ENCODE measurements at places on chromosomes 1 and 21. TPM values are rescaled to one million over a fixed set of nuclear protein-coding genes. Genes with fewer than 3 reads are reported as not detected.

DNA sequence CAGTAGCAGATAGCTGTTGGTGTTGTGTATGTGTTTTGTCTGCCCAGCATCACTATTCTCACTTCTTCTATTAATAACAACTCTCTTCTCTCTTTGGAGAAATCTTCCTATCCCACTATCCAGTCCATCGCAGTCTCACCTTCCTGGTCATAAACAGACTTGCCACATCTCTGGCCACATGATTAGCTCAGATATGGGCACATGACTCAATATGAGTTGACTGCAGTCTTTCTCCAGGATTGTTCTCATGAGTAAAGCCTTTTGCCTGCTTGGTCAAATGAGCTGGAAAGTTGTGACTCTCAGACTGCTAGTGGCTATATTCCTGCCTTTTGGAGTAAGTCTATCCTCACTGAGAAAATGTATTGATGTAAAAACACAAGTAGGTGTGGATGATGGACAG is 32.9 kb upstream of the TADA1 start:
- no peak for DNase-seq
- no peaks in the 10 kb centered on the region for H3K27me3 ChIP-seq
- no peaks in the 10 kb centered on the region for H3K4me1 ChIP-seq
- no peak overlapping the region for H3K27ac ChIP-seq

DNA sequence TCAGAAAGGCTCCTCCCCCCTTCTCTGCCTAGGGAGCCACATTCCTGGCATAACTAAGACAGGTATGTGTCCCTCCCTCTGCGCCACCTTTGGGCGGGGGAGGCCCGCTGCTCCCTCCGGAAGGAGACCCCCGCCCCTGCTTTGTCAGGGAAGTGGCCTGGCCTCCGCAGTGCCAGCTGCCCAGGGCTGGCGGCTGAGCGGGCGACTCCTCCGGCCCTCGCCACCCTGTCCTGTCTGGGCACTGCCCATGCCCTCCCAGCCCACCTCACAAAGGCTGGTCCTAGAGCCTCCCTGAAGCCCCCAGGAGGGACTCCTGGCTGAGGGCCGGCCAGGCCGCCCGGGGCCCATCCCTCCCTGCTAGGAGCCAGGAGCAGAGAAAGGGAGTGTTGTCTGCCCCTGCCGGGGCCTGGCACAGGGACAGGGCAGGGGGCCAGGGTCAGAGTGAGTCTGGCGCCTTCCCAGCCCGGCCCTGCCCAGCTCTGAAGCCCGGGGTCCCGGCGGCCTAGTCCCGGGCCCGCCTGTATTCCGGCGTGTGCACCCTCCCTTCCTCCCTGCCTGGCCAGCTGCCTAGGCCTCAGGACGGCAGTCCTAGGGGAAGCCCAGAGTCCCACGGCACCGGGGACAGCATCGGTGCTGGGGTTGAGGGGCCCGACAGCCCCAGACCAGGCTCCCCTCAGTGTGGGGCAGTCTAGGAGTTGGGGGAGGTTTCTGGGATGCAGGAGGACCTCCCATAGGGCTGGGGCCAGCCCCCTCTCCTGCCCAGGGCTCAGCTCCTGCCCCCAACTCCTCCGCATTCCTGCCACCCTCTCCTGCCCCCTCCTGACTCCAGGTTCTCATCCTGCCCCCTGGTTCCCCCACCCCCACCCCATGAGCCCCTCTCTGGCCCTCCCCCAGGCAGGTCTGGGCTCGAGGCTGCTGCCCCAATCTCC is 5.1 kb downstream of the AGRN start:
- no peak overlapping the region for H3K4me3 ChIP-seq
- peaks cover 23% of the 10 kb centered on the region for H3K36me3 ChIP-seq
- H3K27ac ChIP-seq, result no peak overlapping the region
- H3K27me3 ChIP-seq, result no peaks in the 10 kb centered on the region
- H3K4me1 ChIP-seq, result peaks cover 4% of the 10 kb centered on the region
- DNase-seq, result peak; percentile 87

SUCO gene
- 37.7 TPM for total RNA-seq

GRCh38 chr1:172670316-172670715 is 11.4 kb downstream of the FASLG start:
- no peaks in the 10 kb centered on the region for H3K4me1 ChIP-seq
- DNase-seq, result no peak
- H3K4me3 ChIP-seq, result no peak overlapping the region
- H3K36me3 ChIP-seq, result no peaks in the 10 kb centered on the region
- H3K27ac ChIP-seq, result no peak overlapping the region

CHI3L1 gene
- not detected for total RNA-seq

DNA sequence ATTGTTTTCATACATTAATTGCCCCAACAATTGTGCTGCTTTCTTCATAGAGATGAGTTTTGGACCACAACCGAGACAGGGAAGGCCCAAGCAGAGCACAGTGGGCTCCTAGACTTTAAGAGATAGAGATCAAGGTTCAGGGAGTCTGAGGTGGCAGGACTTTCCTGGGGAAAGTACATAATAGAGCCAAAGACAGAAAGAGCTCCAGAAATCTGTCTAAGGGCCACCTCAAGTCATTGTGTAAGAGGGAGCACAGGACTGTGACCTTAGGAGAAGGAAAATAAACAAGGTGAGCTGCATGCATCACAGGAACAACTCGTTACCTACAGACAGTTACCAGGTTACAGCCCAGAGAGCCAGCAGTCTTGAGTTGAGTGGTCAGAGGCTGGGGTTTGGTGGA is 41.3 kb upstream of the CR2 start:
- no peak for DNase-seq
- H3K27ac ChIP-seq, result no peak overlapping the region
- no peak overlapping the region for H3K4me3 ChIP-seq
- H3K36me3 ChIP-seq, result no peaks in the 10 kb centered on the region

- H3K27ac ChIP-seq, result no peak overlapping the region
- H3K4me3 ChIP-seq, result no peak overlapping the region
- DNase-seq, result no peak
- H3K27me3 ChIP-seq, result no peaks in the 10 kb centered on the region
- no peaks in the 10 kb centered on the region for H3K36me3 ChIP-seq
These were observed 117.5 kb downstream of the TGFB2 start for GRCh38 chr1:218462587-218462986.

DNA sequence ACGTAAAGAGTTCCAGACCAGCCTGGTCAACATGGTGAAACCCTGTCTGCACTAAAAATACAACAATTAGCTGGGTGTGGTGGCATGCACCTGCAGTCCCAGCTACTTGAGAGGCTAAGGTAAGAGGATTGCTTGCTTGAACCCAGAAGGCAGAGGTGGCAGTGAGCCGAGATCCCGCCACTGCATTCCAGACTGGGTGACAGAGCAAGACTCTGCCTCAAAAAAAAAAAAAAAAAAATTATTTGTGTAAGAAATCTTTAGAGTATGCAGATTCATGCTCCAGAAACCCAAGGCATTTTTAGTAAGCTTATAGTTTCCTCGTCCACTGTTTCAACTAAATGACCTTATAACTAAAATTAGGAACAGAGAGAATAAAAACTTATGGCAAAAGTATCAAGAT is 51.3 kb downstream of the ABL2 start:
- no peak for DNase-seq
- H3K36me3 ChIP-seq, result no peaks in the 10 kb centered on the region
- H3K27ac ChIP-seq, result no peak overlapping the region
- H3K27me3 ChIP-seq, result no peaks in the 10 kb centered on the region
- H3K4me3 ChIP-seq, result no peak overlapping the region
- no peaks in the 10 kb centered on the region for H3K4me1 ChIP-seq

DNA sequence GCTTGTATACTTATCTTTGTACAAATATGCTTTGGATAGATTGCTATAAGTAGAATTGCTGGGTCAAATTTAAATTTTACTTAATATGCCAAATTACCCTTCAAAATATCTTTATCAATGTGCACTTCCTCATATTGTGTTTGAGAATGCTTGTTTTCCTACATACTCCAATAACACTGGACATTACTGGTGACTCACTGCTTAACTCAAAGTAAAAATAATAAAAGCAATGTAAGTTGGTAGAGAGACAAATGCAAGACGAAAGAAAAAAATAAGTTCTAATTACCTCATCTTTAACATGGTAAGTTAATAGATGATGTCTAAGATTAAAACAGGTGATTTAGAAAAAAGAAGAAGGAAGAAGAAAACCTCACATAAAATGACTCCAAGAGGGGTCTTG is 7.9 kb upstream of the SH3GLB1 start:
- H3K4me1 ChIP-seq, result peaks cover 3% of the 10 kb centered on the region
- H3K4me3 ChIP-seq, result no peak overlapping the region
- no peaks in the 10 kb centered on the region for H3K36me3 ChIP-seq

GRCh38 chr1:219495737-219496408 is 117.0 kb downstream of the ZC3H11B start:
- no peaks in the 10 kb centered on the region for H3K36me3 ChIP-seq
- no peak overlapping the region for H3K27ac ChIP-seq
- H3K4me1 ChIP-seq, result no peaks in the 10 kb centered on the region
- DNase-seq, result no peak
- no peaks in the 10 kb centered on the region for H3K27me3 ChIP-seq
- no peak overlapping the region for H3K4me3 ChIP-seq

- no peak overlapping the region for H3K4me3 ChIP-seq
- H3K27me3 ChIP-seq, result no peaks in the 10 kb centered on the region
- no peak for DNase-seq
- H3K4me1 ChIP-seq, result peaks cover 5% of the 10 kb centered on the region
These were observed 32.8 kb downstream of the MTARC1 start for GRCh38 chr1:220819467-220820026.

DNA sequence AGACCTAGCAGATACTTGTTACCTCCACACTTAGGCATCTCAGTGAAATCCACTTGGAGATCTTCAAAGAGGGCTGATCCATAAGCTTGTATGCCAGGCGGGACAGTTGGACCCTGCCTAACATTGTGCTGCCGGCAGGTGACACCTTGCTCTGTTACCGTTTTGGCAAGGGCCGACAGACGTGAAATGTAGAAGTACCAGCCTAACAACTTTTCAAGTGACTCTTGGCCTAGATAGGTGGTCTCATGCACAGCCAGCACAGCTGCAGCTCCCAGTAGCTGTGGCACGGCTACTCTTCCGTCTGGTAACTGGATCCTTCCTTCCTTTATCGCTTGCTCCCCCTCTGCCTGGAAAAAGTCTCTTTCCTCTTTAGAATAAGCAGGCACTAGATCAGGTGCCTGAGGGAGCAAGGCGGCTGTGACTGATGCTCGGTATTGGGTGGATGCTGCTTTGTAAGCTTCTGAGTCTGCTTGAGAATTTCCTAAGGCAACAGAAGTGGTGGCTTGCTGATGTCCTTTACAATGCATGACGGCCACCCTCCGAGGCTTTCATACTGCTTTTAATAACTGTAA is 713.5 kb downstream of the AMY1C start:
- H3K27me3 ChIP-seq, result no peaks in the 10 kb centered on the region
- no peaks in the 10 kb centered on the region for H3K4me1 ChIP-seq
- no peak overlapping the region for H3K27ac ChIP-seq
- no peak overlapping the region for H3K4me3 ChIP-seq
- DNase-seq, result no peak

LCE2C gene
- total RNA-seq, result not detected

DNA sequence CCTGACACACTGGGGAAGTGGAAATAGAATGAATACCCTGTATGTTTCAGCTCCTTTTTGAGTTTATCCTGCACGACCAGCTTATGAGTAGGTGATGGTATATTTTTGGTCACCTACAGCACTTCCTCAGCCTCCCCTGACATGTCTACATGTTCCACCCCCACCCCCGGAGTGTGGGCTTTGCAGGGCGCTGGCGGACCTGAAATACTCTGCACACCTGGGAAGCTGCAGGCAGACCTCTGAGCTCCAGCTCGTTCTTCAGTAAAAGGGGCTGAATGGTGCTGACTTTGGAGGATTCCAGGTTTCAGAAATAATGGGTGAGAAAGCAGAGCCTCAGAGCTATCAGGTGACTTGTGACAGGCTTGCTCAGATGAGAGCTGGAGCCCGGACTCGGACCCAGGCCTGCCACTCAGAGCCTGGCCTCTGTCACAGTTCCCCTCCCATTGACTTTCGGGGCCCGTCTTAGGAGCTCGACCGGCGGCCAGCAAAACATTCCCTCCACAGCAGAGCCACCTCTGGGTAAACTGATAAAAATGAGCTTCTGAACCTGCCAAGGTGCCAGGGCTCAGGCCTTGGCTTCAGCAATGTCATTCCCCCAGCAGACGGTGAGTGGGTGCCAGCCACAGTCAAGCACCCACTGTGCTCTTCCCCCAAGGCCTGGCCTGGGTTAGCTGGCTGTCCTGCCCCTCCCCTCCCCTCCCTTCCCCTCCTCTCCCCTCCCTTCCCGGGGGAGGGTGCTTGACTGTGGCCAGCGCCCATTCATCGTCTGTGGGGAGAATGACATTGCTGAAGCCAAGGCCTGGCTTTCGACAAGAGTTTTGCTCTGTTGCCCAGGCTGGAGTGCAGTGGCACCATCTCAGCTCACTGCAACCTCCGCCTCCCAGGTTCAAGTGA is 30.1 kb downstream of the DOP1B start:
- H3K27me3 ChIP-seq, result no peaks in the 10 kb centered on the region
- H3K4me1 ChIP-seq, result no peaks in the 10 kb centered on the region
- peak; percentile 48 for DNase-seq
- no peak overlapping the region for H3K4me3 ChIP-seq
- H3K27ac ChIP-seq, result no peak overlapping the region

DNA sequence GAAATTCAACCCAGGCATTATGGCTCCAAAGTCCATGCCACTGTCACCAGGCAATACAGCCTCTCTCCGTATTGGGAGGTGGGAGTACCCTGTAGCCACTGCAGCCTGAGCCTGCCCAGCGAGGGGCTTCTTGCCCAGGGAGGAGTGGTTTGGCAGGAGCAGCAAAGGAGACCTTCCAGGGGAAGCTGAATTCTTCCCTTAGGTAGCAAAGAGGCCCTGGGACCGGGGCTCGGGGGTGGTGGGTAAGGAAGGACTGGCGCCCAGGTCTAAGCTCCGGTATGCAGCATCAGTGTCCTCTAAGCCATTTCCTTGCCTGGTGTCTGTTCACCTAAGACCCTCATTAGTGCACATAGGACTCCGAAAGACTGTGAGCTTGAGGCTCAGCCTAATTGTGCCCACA is 17.0 kb downstream of the TNNT2 start:
- H3K27ac ChIP-seq, result no peak overlapping the region

PLA2G5 gene
- not detected for total RNA-seq

DNA sequence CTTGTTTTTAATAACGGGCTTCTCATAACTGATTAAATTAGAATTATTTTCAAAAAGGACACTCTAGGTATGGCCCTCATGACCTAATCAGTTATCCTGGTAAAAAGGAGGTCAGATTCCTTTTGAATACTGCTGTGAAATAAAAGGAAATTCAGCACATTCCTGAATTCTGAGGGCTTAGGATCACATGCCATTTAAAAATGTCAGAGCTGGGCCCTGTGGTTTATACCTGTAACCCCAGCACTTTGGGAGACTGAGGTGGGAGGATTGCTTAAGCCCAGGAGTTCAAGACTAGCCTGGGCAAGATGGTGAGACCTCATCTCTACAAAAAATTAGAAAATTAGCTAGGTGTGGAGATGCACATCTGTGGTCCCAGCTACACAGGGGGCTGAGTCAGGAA is 18.0 kb upstream of the RABGGTB start:
- no peaks in the 10 kb centered on the region for H3K4me1 ChIP-seq
- H3K27me3 ChIP-seq, result no peaks in the 10 kb centered on the region
- H3K36me3 ChIP-seq, result no peaks in the 10 kb centered on the region
- no peak overlapping the region for H3K4me3 ChIP-seq
- no peak overlapping the region for H3K27ac ChIP-seq

GRCh38 chr1:170704256-170704655 is 40.3 kb downstream of the PRRX1 start:
- H3K4me3 ChIP-seq, result no peak overlapping the region
- no peaks in the 10 kb centered on the region for H3K4me1 ChIP-seq
- DNase-seq, result no peak
- H3K27me3 ChIP-seq, result no peaks in the 10 kb centered on the region
- no peaks in the 10 kb centered on the region for H3K36me3 ChIP-seq
- no peak overlapping the region for H3K27ac ChIP-seq

- no peaks in the 10 kb centered on the region for H3K4me1 ChIP-seq
- no peaks in the 10 kb centered on the region for H3K27me3 ChIP-seq
- no peak overlapping the region for H3K27ac ChIP-seq
- H3K36me3 ChIP-seq, result no peaks in the 10 kb centered on the region
These were observed 1.7 kb downstream of the CLDN14 start for GRCh38 chr21:36478207-36478701.

ARHGAP30 gene
- 0.13 TPM for total RNA-seq
